Choroid plexus epithelial cell (primary cell): ENCODE measurements at places on chromosomes 3 and 15.
A peak's percentile ranks its signal among the peaks of the same experiment; 100 is the strongest.

GRCh38 chr3:172153335-172153861, 114.0 kb downstream of the FNDC3B start:
- peak; percentile 99 for DNase-seq

DNA sequence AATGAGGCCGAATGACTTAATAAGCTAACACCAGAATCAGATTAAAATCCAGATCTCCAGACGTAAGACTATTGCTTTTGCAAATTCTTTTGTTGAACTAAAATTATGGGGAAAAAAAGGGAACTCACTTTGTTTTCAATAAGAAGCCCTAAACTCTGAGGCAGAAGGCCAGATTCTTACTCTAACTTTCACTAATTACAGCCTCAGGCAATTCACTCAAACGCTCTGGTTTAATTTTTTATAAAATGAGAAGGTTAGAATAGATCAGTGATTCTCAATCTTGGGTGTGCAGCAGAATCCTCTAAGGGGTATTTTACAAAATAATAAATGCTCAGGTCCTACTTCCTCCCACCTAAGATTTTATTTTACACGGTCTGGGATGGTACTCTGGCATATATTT, 38.1 kb downstream of the C3orf70 start:
- DNase-seq: no peak

DNA sequence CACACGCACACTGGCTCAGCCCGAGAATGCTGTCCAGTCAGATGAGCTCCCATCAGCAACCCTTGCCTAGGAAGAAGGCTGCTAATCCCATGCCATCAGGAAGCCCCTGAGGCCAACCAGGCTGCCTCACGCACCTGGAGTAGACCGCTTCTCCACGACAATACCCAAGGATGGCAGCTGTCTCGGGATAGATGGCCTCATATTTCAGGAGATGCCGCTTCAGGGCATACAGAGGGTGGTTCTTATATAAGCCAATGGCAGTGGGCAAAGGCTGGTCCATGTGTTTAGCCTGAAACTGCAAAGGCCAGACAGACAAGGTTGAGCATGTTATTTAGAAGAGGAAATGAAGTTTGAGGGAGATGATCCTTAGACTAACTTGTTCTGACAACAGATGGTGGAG, 22.2 kb downstream of the XPC start:
- DNase-seq: no peak

DNA sequence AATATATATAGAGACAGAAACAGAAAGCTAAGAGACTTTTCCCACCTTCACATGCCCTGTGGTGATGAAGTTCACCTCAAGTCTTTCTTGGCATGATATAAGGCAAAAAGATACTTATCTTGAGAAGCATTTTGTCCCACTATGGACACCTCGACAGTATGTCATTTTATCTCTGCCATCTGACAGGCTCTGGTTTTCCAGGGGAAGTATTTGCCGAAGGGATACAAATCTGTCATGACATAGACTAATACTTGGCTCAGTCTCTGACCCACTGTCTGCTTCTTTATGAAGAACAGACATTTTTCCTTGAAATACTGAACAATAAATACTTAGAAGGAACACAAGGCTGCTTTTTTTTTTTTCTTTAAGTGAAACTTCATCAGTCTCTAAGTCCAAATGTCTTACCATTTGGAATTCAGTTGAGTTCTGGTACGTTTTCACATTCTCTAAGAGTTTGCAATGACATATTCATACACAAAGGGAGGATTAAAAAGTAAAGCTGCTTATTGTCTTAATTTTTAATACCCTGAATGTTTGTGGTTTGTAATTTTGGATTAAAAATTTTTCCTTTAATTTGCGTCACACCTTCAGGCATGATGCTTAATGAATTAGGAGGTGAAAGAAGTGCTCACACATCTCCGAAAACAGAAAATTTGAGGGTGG, 87.8 kb upstream of the LMOD3 start:
- no peak for DNase-seq

GRCh38 chr3:133093366-133093765, 55.2 kb downstream of the TMEM108 start:
- no peak for DNase-seq

DNA sequence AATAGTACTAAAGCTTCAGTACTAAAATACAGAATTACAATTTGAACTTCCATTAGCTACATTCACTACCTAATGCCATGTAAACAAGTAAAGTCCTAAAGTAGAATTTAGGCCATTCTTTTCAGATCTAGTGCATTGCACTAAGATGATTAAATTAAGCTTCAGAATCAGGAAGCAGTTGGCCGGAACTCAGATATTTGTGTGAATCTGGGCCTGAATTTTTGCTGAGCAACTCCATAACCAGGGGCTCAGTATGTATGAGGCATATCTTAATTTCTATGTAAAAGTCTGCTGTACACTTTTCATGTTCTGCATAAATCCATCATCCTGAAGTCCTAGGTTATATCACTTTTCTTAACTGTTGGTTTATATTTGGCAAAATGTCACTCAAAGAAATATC, 246.4 kb downstream of the RBMS3 start:
- DNase-seq: no peak

- peak; percentile 57 for DNase-seq
Observed at GRCh38 chr15:90062023-90062442, 40.2 kb downstream of the IDH2 start.

GRCh38 chr3:123067689-123068600, 1.1 kb downstream of the PDIA5 start:
- no peak for DNase-seq

DNA sequence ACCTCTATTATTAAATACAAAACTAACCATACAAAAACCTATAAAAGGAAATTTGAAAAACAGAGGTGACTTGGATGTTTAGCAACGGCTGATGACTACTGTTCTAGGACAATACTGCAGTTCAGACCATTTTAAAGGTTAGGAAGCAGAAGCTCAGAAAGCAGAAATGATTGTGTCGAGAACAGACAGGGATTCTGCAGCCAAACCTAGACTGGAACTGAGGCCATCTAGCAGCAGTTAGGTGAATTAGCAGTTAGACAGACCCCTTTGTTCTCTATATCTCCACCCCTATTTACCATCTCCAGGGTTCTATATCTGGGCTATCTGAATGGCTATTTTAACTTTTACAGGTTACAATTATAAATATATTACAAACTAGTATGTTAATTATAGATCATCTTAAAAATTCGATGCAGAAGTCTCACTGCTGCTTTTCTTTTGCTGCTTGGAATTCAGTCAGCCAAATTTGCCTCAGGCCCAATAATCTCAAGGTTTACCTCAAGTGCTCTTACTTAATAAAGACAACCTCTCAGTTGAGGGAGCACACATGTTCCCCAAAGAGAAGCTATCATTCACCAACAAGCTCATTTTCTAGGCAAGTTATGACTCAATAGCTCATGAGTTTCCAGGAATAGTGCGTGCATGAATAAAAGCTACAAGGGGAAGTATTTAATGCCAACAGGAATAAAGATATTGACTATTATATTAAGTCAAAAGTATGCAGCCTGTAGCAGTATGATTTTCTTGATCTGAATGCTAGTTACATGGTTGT, 9.3 kb upstream of the IL1RAP start:
- peak; percentile 26 for DNase-seq

DNA sequence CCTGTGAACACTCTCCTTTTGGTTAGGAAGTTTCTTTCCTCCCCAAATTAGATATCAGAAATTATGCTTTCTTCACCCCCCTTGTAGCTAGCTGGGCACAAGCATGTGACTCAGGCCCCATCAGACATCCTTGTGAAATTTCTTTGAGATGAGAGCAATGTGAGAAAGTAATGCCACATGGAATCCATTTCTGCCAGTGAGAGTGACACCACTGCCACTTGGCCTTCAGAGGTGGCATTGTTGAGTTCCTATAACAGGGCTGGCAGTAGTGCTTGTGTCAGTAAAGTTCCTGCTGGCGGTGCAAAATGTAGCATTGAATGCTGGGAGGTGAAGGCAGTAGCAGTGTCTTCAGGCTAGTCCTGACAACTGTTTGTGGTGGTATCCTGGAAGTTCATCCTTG, 80.7 kb upstream of the ZNF280D start:
- no peak for DNase-seq

- DNase-seq: no peak
Observed at GRCh38 chr3:139377378-139377777, 12.1 kb downstream of the COPB2 start.

GRCh38 chr3:70818145-70818544, 505.7 kb upstream of the MDFIC2 start:
- DNase-seq: no peak

GRCh38 chr3:150830094-150830681, 67.2 kb upstream of the SIAH2 start:
- DNase-seq: peak; percentile 8

DNA sequence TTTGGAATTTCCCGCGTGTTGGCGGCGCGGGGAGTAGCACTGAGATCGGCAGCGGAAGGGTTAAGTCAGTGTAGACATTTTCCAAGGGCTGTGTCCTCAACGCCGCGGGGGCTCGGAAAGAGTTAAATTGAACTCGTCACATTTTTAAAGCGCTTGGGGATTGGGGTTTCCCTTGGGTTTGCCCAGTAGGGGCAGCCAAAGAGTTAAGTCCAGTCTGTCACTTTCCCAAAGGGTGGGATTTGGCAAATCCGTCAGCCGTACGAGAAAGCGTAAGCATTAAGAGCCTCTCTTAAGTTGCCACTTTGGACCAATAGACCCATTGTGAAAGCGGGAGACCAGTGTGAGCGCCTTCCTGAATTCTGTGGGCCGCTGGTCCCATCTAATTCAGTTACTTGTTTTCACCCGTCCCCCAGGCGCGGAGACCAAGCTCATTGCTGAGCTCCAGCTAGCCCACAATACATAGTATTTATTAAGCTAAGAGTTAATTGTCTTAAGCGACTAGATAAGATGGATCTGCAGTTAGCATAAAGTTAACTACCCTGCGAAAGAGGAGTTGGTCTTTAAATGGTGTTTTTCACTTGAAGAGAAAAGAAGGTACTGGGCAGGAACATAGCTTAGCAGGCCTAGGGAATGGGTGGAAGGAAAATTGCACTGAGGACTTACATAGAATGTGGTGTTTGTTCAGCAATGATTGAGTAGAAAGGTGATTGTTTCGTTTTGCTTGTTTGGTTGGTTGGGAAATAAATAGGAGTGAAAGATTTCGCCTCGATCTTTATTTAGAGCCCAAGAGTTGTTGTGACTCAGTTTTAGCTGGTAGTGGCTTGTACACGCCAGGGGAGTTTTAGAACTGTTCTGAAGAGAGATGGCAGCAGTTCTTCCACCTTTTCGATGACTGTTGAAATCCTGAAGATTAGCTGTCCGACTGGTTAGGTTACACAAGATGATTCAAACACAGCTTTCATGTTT, 932 bp downstream of the ARL8B start:
- peak; percentile 86 for DNase-seq

GRCh38 chr3:89114841-89115223, 7.4 kb downstream of the EPHA3 start:
- DNase-seq: no peak

DNA sequence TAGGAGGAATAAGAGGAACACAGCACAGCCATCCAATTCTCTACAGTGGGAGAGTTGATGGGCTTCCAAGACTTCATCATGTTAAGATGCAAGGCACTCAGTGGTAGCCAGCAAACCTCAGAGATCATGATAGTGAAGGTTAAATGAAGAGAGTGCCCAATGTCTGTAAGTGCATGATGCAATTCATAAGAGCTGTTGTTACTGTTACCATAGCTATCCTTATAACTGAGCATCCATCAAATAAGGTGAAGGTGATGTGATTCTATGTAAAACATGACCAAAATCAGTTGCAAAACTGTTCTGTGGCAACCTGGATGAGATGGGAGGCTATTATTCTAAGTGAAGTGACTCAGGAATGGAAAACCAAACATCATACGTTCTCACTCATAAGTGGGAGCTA, 289.7 kb downstream of the MAGI1 start:
- DNase-seq: peak; percentile 15
